ENCODE measurements at places on chromosomes 13 and 19.

DNA sequence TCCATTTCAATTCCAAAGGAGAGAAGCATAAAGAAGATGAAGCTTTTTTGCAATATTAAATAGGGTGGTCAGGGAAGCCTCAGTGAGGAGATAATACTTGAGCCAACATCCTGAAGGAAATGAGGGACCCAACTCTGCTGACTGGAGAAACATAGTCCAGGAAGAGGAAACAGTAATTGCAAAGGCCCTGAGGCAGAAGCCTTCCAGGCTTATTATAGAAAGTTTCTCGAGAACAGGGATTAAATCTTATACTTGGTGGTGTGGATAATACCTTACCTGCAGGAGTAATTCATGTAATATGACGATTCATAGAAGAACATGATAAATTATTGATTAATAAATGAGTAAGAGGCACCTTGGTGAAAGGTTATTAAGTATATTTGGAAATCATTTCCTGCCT lies 1.0 kb upstream of the RFC3 start:
- DNase-seq = no peak

- no peak for DNase-seq
Observed at GRCh38 chr13:58935689-58936088, 1228.0 kb downstream of the DIAPH3 start.

DNA sequence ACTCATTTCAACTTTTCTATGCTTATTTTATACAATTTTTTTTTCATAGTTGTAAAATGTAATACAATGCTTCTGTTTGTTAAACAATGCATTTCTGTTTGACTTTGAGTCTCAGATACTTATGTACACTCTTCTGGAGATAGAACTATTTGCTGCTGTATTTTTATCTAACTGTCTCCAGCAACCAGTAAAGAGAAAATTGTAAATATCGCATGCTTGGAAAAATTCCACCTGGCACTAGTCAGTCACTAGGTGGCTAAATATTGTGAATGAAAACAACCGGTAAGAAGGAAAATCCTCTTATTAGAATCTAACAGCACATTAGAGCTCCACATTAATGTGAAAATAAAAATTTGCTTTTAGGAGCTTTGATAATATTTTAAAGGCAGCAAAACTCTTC lies 876.5 kb downstream of the PCDH9 start:
- DNase-seq = no peak

DNA sequence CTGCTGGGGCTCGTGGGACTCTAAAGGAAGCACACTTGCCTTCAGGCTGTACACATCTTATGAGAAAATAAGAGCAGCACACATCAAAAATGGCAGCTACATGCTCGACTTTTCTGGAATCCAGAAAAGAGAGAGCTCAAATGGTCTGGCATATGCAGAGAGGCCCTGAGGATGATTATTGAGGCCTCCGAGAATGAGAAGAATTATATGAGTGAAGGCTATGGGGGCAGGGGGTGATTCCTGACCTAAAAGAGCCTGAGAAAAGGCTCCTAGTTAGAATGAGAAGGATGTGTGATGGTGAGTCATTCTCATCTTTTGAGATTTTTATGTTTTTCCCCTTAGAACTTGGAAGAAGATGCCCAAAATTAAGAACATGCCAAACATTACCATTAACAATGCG lies 97.1 kb downstream of the HSPH1 start:
- no peak for DNase-seq

DNA sequence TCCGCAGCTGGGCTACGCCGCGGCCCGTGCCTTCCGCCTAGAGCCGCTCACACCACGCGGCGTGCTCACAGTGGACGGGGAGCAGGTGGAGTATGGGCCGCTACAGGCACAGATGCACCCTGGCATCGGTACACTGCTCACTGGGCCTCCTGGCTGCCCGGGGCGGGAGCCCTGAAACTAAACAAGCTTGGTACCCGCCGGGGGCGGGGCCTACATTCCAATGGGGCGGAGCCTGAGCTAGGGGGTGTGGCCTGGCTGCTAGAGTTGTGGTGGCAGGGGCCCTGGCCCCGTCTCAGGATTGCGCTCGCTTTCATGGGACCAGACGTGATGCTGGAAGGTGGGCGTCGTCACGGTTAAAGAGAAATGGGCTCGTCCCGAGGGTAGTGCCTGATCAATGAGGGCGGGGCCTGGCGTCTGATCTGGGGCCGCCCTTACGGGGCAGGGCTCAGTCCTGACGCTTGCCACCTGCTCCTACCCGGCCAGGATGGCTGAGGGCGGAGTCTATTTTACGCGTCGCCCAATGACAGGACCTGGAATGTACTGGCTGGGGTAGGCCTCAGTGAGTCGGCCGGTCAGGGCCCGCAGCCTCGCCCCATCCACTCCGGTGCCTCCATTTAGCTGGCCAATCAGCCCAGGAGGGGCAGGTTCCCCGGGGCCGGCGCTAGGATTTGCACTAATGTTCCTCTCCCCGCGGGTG lies 7.4 kb downstream of the DBP start:
- peak; percentile 75 for DNase-seq

GRCh38 chr13:76976929-76977328 lies 15.0 kb upstream of the CLN5 start:
- DNase-seq = no peak

DNA sequence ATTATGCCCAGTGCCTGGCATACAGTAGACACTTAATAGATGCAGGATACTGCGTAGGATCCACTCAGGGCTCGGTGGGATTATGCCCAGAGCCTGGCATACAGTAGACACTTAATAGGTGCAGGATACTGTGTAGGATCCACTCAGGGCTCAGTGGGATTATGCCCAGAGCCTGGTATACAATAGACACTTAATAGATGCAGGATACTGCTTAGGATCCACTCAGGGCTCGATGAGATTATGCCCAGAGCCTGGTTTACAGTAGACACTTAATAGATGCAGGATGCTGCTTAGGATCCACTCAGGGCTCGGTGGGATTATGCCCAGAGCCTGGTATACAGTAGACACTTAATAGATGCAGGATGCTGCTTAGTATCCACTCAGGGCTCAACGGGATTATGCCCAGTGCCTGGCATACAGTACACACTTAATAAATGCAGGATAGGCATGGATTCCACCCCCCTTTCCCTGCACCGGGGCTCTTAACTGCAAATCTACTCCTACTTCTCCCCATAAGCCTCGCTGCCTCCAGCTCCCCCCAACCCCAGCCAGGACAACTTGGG lies 24.9 kb downstream of the SMIM24 start:
- no peak for DNase-seq

GRCh38 chr19:15251010-15251748 lies 18.9 kb upstream of the EPHX3 start:
- DNase-seq = no peak

DNA sequence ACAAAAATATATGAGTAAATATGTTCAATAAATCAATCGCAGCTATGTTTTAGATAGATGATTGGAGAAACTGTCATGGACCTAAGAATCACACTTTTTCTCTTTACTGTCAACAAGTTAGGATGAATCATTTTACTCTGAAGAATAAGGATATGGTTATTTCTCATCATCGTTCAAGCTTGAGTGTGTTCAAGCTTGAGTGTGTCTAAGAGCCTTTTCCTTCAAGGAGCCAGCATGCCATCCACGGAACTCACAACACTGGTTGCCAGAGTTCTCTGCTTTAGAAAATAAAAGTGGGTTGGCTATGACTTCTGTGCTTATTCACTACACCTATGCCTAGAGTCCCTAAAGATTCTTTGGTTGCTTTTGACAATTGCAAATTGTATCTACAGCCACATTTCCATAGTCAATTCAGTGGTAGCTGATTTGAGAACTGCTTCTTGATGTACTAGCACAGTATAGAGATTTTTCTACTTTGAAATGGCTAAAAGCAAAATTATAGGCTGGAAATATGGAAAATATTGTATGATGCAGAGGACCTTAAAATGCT lies 58.1 kb upstream of the SCEL start:
- DNase-seq = no peak

DNA sequence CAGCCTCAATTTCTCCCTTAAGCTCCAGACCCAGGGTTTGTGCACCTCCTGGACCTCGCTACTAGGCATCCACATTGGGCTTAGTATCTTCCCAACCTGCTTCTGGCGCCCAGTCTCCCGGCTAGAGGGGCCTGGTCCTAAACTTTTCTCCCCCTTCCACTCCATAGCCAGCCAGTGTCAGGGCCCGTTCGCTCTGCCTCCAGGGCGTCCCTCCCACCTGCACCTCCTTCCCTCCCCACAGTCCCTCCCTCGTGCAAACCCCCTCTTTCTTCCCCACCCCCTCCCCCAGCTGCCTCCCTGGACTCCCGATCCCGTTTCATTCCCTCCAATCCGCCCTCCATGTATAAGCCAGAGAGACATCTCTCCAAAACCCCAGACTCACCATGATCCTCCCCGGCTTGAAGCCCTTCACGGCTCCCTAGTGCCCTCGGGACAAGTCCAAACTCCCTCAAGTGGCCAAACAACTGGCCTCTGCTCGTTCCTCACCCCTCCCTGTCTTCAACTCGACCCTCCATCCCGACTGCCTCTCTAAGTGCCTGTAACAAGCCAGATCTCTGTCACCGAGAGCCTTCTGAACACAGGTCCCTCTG lies 997 bp upstream of the SAMD4B start:
- DNase-seq = peak; percentile 49

DNA sequence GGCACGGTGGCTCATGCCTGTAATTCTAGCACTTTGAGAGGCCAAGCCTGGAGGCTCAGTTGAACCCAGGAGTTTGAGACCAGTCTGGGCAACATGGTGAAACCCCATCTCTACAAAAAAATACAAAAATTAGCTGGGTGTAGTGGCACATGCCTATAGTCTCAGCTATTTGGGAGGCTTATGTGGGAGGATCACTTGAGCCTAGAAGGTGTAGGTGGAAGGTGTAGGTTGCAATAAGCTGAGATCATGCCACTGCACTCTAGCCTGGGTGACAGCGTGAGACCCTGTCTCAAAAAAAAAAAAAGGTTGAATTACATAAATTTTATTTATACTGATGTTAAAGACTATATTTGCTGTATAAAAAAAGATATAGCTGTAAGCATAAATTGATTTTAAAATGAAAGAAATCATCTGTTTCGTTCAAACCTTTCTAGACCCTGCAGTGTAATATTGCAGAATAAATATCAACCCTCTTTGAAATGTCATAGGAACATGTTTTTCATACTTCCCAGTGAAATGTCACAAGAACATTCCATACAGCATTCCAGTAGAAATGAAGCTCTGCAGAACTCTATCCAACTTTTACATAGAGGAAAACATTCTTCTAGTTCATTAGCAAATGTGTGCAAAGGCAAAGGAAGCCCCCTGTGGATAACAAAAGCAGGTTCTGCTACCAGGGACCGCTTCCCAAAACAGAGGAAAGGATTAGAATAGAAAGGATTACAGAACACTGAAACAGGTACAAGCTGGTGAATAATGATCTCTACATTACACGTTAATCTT lies 76.0 kb downstream of the CAB39L start:
- no peak for DNase-seq

- DNase-seq = no peak
Observed at GRCh38 chr19:47497821-47498520, 14.0 kb upstream of the KPTN start.

- no peak for DNase-seq
Observed at GRCh38 chr13:75038393-75039113, 443.4 kb downstream of the TBC1D4 start.

GRCh38 chr19:45900738-45901431 lies 1.5 kb downstream of the MYPOP start:
- no peak for DNase-seq

DNA sequence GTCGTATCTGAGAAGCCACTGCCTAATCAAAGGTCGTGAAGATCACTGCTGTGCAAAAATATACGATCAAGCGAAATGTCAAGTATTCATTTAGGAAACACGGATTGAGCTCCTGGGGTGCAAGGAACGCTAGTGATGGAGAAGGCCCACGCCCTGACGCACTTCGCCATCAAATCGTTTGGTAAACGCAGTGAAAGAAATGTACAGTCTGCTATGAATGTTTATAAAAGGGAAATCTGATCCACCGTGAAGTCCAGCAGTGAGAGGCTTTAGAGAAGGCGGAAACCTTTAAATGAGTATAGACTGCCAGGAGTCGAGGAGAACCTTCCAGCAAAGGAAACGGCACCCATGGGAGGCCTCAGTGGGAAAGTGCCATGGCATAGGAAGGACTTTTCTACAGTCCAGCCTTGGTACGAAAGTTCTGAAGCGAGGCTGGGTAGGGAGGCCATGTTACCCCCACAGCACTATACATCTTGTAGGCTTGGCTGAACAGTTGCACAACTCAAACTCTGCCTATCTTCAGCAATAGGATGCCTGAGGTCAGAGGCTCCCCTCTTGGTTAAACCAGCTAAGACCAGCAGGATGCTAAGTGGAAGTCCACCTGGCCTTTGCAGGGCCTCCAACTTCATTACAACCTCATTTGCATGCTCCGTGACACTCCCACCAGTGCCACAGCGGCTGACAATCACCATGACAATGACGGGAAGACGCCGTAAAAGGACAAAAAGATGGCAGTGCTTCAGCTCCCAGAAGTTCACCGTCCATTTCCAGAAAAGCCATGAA lies 20.4 kb downstream of the PCID2 start:
- DNase-seq = no peak

DNA sequence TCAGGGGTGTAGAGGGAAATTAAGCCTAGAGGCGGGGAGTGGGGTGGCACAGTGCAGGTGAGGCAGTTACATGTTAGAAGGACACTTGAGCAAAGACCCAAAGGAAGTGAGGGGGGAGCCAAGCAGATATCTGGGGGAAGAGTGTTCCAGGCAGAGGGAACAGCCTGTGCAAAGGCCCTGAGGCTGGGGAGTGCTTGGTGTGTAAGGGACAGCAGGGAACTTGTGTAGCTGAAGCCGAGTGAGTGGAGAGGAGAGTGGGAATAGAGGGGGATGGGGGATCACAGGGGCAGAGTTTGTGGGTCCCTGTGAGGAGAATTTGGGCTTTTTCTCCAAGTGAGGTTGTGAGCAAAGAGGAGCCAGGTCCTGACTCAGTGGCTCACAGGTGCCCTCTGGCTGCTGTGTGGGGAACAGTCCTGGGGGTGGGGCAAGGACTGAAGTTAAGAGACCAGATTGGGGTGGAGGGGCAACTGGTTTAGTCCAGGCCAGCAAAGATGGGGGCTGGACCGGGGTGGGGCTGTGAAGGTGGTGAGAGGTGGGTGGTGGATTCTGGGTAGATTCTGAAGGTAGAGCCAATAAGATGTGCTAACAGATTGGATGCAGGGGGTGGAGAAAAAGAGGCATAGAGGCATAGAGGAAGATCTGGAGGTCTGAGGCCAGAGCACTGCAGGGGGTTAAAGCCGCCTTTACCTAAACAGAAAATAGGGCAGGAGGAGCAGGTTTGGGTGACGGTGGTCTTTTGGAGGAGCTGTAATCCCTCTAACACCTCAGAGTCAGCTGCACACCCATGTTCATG lies 75.3 kb downstream of the CACNA1A start:
- DNase-seq = peak; percentile 49

GRCh38 chr13:99542788-99543406 lies 41.6 kb downstream of the TM9SF2 start:
- DNase-seq = no peak
